ENCODE measurements at places on chromosomes 12 and 14. TPM values are rescaled to one million over a fixed set of nuclear protein-coding genes. Genes with fewer than 3 reads are reported as not detected.

DNA sequence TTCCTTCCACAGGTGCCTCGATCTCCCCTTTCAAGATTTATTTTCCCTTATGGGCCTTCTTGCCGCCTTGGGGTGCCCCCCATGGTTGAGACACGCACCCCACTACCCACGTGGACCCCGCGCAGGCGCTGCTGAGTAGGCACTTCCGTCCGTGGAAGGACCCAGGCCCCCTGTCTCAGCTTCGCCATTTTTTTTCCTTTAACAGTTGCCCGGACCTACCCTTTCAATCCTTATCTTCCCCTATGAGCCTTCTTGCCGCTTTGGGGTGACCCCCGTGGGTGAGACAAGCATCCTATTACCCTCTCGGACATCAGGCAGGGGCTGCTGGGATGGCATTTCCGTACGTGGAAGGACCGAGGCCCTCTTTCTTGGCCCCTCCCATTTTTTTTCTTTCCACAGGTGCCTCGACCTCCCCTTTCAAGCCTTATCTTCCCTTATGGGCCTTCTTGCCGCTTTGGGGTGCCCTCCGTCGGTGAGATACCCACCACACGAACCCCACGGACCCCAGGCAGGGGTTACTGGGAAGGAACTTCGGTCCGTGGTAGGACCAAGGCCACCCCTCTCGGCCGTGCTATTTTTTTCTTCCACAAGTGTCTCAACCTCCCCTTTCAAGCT lies 268.2 kb downstream of the ALG10 start:
- DNase-seq = peak; percentile 6

GRCh38 chr14:45284802-45285201 lies 31.8 kb upstream of the MIS18BP1 start:
- no peak for DNase-seq

The SPTB gene
- 4.6 TPM for total RNA-seq

The CATSPERB gene
- 4.1 TPM for total RNA-seq

The NRDE2 gene
- total RNA-seq = 2.1 TPM

The SSTR1 gene
- total RNA-seq = 1.2 TPM

The BIN2 gene
- 1.3 TPM for total RNA-seq
